Stimulated activated CD4-positive, alpha-beta T cell treated with anti-CD3 and anti-CD28 coated beads, Interleukin-1b, Interleukin-23, amount 100 ng/mL, for 1 hour (primary cell): ENCODE measurements at places on chromosomes 12 and 14.

- DNase-seq = no peak
These were observed 28.0 kb upstream of the LRTM2 start for GRCh38 chr12:1792406-1792805.

DNA sequence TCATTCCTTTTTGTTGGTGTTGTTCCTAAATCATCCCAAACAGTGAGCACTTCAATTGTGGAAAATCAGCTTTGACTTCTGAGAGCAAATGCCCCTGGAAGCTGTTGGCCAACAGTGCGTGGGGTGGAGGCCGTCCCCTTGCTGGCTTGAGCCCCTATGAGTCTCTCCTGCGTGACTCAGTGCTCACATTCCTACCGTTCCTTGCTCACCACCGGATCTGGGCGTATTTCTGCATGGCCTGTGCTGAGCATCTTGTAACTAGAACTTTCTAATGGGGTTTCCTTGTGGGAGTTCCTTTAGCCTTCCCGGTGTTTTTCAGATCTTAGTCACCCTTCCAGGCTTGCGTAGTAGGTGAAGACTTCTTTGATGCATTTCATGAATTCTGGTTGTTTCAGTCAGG, 14.7 kb downstream of the SERPINA1 start:
- DNase-seq = no peak

- DNase-seq = no peak
These were observed 3.3 kb downstream of the COL2A1 start for GRCh38 chr12:48000878-48001504.

DNA sequence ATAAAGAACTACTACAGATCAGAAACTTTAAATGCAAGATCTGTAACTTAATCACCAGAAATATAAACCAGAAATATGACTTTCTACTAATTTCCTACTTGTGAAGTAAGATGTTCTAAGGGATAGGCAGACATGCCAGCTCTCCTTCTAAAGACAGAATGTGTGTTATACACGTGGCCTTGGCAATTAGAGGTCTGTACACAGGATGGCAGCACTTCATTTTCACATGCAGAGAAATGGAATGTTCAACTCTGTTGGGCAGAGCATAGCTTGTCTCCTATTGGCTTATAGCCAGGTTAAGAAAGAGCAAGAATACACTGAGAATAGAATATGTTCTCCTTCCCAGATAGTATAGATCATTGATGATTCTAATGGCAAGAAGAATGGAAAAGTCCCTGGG, 403.8 kb downstream of the DAD1 start:
- no peak for DNase-seq

GRCh38 chr14:69395929-69396328, 2.2 kb downstream of the ERH start:
- DNase-seq = no peak

GRCh38 chr14:74685056-74685455, 27.8 kb downstream of the AREL1 start:
- DNase-seq = no peak

DNA sequence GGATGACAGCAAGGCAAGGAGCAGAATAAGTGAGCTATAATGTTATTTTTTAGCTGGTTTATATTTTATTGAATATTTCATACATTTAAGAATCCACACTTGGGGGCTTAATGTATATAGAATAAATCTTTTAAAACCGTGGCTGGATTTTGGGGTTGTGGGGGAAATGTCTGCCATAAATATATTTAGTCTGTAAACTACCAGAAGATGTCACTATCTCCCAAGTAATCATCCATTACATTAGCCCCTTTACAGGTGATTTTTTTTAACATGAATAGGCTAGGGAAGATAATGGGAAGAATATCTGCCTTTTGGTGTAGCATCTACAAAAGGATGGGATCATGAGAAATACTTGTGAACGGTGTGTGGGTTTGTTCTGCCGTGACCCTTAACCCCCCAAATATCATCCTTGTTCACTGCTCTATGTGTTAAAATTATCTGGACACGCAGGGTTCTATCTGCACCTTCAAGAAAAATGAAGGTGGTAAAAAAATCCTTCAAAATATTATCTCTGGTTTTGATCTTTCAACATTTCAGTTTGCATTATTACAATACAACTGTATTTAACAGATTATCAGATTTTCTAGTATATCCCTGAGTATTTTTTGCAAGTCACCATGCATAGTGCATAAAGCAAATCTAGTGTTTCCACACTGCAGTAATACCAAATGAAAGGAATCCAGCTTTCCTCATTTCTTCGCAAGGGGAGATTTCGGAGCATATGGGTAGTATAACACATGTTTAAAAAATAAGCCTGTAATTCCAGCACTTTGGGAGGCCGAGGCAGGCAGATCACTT, 8.0 kb upstream of the SLC17A8 start:
- DNase-seq = no peak

- no peak for DNase-seq
These were observed 16.8 kb downstream of the GPATCH2L start for GRCh38 chr14:76168531-76168930.

DNA sequence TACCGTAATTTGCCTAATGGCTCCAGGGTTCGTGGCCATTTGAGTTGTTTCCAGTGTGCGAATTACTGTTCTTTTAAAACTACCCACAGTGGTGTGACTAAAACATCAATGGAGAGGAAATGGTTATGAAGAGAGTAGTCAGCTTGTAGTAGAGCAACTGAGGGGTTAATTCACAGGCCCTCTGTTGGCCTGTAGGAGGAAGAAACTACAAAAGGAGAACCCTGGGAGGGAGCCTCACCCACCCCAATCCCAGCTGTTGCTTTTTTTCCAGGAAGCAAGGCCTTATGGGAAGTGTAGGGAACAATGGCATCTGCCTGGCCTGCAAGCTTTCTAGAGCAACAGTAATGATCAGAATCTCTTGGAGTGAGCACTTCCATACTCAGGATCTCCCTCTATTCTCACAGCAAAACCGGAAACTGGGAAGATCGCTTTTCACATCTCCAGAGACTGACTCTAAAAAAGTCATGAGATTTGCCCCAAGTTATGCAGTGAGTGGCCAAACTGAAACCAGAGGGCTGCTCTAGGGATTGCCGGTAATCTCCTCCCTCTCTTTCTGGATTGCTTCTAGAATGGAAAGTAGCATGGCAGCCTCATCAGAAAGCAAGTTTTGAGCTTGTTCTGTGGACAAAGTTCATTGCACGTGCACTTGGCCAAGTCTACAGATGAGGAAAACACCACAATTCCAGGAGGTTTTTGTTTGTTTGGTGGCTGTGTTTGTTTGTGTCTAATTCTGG, 125.3 kb upstream of the PWP1 start:
- no peak for DNase-seq

DNA sequence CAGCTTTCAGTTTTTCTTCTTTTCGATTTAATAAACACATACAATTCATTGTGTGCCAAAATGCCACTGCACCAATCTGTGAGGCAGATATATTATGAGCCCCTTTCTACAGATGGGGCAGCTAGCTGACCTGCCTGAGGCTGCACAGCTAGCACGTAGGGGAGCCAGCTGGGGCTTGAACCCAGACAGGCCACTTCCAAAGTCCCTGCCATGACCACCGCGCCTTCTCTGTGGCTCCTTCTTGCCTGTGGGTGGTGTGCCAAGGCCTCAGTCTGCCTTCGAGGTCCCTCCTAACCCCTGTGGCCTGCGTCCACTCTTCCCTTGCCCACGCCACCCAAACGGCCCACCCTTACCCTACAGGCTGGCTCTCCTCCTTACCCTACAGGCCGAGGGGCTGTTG, 16.2 kb downstream of the FAM222A start:
- DNase-seq = no peak

GRCh38 chr12:4448943-4449850, 3.6 kb upstream of the FGF6 start:
- DNase-seq = no peak

DNA sequence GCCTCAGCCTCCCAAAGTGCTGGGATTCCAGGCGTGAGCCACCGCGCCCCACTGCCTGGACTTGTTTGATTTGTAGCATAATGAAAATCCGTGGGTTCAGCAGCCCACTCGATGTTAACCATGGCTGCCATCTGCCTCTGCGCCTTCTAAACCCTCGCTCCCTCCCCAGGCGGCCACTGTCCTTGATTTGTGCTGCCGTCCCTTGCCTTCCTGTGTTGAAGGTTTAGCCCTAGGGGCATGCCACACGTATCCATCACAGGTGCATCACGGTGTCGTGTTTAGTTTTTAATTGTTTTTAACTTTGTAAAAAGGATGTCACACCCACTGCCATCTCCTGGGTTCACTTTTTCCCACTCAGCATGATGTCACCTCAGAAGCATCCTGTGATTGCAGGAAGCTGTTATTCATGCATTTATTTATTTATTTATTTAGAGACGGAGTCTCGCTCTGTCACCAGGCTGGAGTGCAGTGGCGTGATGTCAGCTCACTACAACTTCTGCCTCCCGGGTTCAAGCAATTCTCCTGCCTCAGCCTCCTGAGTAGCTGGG, 24.5 kb upstream of the ULK1 start:
- no peak for DNase-seq

GRCh38 chr14:88129306-88130056, 124.5 kb downstream of the GPR65 start:
- DNase-seq = no peak

GRCh38 chr12:24759155-24759554, 189.7 kb downstream of the BCAT1 start:
- no peak for DNase-seq

DNA sequence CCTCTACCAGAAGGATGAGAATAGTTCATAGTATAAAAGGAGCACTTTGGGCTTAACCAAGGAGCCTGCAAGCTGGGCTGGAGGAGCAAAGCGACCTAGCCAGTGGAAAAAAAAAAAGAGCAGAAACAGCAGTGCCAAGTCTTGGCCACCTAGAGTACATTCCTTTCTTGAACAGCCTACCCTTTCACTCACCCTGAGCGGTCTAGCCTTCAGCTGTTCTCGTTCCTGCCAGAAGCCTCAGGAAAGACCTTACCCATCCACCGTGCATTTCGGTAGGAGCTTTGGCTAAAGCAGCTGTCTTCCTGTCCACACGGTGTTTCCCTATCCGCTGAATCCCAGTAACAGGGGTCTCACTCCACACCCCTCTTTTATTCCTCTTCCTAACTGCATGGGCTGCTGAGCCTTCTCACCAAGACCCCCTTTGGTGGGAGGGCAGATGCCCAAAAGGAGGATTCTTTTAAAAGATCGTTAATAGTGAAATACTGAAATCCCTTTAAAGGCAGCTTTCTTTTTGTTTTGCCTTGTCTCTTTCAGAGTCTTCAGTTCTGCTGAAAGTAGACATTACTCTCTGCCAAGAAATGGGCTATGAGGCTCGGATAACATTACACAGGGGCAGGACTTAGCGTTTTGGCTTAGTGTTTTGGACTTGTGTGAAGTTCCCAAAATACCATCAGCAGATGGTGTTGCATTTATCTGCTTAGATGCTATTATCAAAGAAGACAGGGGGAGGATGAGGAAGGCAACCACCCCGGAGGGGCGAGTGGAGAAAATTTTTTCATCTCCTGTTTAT, 88.5 kb upstream of the METAP2 start:
- DNase-seq = no peak

GRCh38 chr12:128068211-128068610, 198.8 kb upstream of the TMEM132C start:
- DNase-seq = no peak

GRCh38 chr12:21825886-21826617, 51.5 kb upstream of the KCNJ8 start:
- no peak for DNase-seq

DNA sequence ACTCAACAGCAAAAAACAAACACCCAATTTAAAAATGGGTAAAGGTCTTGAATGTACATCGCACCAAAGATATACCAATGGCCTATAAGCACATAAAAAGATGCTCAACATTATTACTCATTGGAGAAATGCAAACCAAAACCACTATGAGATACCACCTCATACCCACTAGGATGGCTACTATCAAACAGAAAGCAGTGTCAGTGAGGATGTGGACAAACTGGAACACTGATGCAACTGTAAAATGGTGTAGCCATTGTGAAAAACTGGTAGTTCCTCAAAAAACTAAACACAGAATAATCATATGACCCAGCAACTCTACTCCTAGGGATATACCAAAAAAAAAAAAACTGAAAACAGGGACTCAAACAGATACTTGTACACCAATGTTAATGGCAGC, 49.3 kb downstream of the CDK17 start:
- DNase-seq = no peak

GRCh38 chr14:23478109-23478759, 8.7 kb downstream of the NGDN start:
- peak; percentile 23 for DNase-seq

DNA sequence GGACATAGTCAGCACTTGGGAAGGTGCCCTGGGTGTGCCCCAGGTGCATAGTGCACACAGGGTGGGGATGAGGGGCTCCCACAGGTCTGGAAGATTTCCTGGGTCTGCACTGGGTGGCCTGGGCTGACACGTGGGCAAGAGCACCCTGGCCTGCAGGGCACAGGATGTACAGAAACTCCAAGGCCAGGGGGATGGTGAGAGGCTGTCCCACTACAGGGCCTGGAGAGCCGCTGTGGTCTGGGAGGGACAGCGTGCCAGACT, 35.8 kb upstream of the PPP1R13B start:
- DNase-seq = no peak

- no peak for DNase-seq
These were observed 71.0 kb upstream of the CFL2 start for GRCh38 chr14:34785223-34786006.

- no peak for DNase-seq
These were observed 10.2 kb downstream of the PSMC1 start for GRCh38 chr14:90266441-90267154.

DNA sequence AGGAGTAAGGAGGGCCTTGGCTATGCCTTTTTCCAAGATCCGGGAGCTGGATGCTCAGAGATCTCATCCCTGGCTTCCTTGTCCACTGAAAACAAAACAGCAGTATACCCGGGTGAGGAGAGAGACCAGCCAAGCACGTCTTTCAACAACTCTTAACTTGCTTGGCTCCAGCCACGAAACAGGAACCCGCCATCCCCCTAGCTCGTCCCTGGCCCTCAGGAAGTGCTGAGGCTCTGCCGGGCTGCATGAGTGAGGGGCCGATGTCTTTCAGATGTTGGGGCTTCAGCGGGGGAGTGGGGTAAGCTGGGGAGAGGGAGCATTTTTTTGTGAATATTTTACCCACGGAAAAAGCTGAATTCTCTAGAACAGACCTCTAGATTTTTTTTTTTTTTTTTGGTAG, 231.1 kb downstream of the CACNA1C start:
- no peak for DNase-seq
